Common myeloid progenitor, CD34-positive (primary cell): ENCODE measurements at places on chromosomes 2 and 18.
A peak's percentile ranks its signal among the peaks of the same experiment; 100 is the strongest.

DNA sequence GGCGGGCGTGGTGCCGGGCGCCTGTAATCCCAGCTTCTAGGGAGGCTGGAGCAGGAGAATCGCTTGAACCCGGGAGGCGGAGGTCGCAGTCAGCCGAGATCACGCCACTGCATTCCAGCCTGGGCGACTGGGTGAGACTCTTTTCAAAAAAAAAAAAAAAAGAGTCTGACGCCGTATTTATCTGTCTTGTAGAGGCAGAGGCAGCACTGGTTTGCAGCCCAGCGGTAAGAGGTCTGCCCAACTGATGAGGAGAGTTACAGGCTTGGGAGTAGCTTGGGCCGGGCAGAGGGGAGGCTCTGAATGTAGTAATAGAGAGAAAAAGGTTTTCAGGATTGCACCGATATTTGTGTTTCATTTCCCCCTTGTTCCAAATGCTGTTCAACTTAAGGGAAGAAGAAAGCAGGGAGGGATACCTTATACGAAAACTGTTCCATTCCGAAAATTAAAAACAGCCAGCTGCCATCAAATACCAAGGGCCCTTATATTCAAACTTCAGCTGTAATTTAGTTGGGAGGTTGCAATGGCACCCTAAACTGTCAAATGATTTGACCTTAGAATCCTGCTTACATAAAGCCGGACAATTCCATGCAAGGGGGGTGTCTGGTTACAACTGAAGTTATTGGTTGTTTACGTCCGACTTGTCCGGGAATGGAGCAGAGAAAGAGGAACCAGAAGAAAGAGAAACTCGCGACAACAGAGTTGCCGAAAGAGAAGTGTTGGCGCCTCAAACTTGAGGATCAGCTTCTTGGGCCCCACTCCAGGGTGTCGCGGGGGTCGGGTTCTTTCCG lies 9.2 kb upstream of the SP9 start:
- DNase-seq: peak; percentile 70

DNA sequence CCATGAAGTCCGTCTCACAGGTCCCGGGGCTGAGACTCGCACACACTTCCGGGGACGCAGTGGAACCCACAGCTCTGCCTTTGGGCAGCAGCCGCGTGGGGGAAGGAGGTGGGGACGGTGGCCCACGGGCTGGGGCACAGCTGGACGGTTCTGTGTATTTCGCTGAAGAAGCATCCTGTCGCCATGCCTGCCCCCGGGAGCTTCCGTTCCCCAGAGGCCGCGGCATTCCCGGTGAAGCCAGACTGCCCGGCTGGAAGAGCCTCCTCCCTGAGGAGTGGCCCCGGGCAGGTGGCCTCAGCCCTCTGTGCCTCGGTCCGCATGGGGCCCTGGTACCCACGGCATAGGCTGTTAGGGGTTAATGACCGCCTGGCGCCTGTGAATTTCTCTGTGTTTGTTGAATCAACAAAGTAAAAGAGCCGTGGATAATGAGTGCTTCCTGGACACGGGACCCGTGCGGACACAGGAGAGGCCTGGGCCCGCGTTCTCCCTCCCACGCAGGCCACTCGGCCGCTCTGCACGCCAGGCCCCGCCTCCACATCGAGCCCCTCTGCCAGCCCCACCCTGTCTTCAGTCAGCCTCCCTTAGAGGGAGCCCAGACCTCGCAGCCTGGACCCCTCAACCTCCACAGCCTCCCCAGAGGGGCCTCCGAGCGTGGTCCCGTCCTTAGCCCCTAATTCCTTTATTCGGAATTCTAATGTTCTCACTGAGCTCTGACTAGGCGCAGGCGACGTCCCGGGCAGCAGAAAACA lies 51.0 kb downstream of the KCNG2 start:
- DNase-seq: no peak

DNA sequence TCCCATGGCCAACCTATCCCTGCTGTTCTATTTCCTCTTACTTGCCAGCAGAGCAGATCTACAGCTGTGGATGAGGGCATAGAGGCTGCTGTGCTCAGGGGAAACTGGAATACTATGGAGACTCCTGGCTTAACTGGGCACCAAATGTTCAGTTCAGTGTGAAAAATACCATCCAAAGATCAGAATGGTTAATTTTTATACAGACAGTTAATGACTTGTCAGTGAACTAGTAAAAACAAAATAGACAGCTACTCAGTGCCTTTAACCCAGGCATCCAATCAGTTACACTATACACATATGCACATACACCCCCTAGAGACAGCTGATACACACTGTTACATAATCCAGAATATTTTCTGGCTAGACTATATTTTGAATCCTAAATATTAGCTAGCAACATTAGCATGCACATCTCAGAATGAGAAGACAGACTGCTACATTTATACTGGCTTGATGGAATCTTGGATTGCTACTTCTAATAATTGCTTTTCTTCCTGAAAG lies 59.1 kb upstream of the WIPF1 start:
- no peak for DNase-seq

DNA sequence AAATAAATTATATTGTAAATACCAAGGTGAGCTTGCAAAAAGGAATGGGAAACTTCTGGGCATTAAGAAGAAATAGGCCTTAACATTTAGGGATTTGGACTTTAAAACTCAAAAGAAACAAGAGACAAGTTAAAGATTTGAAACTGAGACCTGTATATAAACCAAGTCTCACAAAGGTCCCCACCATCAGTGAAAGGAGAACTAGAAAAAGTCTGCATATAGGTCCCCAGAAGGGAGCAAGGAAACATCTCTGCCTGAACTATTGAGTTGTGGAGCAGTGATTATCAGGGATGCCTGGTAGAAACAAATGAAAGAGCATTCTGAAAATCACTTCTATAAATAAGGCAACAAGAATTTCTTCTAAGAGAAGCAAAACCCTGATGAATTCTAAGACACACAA lies 30.5 kb upstream of the ITGAV start:
- no peak for DNase-seq

DNA sequence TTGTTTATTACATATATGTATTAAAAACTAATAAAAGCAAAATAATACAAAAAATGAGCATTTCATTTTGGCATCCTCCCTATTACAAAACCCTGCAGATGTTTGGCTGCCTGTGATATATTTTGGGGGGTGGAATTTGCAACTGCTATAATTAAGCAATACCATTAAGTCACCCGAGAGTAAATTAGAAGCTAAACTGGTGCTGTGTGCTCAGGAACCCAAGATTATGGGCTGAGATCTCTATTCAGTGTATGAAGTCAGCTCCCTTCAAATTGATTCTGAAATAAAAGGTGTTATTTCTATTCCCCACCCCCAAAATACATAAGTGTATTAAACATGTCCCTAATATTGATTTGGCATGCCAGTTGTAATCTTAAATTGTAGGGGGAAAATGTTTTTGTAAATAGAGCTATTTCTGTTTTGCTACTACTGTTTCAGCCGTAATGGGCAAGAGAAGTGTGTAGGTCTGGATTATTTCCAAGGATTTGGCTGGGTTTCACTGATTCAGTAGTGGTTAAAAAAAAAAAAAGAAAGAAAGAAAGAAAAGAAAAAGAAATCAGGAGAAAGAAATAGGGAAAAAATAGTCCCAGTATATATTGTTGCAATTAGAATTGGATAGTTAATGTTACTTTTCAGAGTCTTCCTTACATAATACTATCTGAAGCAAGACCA lies 110.9 kb downstream of the SS18 start:
- DNase-seq: no peak
